ENCODE measurements at places on chromosomes 12 and 14. TPM values are rescaled to one million over a fixed set of nuclear protein-coding genes. Genes with fewer than 3 reads are reported as not detected.

HNF1A gene
- total RNA-seq = 18.7 TPM

IRAK3 gene
- total RNA-seq = 1.3 TPM

DNA sequence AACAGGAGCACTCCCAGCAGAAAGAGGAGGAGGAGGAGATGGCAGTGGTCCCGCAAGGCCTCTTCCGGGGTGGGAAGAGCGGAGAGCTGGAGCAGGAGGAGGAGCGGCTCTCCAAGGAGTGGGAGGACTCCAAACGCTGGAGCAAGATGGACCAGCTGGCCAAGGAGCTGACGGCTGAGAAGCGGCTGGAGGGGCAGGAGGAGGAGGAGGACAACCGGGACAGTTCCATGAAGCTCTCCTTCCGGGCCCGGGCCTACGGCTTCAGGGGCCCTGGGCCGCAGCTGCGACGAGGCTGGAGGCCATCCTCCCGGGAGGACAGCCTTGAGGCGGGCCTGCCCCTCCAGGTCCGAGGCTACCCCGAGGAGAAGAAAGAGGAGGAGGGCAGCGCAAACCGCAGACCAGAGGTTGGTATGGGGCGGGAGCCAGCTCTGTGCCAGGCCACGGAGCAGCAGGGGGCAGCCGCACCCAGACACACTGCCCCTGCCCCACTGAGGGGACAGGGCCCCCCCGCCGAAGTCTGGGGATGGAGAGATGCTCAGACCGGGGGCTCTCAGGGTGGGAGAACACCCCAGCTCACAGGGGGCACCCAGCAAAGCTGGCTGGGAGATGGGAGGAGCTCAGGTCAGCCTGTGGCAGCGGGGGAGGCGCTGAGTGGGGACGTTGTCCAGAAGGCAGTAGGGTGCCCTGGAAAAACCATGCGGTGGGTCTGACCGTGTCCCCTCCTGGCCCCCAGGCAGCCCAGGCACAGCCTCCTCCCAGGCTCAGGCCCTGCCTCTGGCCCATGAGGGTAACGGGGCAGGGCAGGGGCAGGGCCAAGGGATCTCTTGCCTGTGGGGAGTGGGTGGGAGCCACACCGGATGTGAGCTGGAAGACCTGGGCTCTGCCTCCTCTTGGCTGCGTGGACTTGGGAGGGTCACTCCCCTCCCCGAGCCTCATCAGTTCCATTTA is 9.8 kb downstream of the CHGA start:
- DNase-seq = no peak

- no peak for DNase-seq
Observed at GRCh38 chr12:60266381-60266852, 670.6 kb downstream of the SLC16A7 start.

- peak; percentile 78 for DNase-seq
Observed at GRCh38 chr14:77301103-77301502, 19.6 kb downstream of the POMT2 start.
